ENCODE measurements at places on chromosomes 3 and 15.

- no peak for DNase-seq
Observed at GRCh38 chr3:14150491-14151230, 25.8 kb downstream of the TMEM43 start.

GRCh38 chr15:99721104-99721778, 12.0 kb downstream of the LYSMD4 start:
- DNase-seq = no peak

DNA sequence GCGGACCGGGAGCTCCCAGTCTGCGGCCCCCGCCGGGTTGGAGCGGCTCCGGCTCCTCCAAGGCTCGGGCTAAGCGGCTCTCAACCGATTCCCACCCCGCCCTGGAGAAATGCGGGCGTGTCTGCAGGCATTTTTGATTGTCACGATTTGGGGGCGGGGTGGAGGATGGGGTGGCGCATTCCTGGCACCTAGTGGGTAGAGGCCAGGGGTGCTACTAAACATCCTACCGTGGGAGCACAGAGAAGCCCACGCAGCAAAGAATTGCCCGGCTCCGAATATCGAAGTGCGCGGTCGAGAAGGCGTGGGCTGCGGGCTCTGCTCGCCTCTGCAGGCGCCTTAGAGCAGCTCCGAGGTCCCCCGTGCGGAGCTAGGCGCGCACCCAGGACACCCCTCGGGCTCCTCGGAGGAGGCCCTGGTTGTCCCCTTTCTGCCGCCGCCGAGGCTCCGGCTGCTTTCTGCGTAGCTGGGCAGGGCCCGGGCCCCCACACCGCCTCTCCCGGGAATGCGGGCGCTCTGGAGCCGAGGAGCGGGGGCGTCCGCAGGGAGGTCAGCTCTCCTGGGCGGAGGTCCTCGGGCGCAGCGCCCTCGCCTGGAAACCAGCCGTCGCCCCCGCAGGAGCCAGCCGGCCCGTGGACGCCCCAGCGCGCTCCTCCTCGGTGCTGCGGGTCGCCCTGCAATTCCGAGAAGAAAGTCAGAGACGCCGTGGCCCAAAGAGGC, 16.5 kb upstream of the LAMP3 start:
- peak; percentile 24 for DNase-seq

DNA sequence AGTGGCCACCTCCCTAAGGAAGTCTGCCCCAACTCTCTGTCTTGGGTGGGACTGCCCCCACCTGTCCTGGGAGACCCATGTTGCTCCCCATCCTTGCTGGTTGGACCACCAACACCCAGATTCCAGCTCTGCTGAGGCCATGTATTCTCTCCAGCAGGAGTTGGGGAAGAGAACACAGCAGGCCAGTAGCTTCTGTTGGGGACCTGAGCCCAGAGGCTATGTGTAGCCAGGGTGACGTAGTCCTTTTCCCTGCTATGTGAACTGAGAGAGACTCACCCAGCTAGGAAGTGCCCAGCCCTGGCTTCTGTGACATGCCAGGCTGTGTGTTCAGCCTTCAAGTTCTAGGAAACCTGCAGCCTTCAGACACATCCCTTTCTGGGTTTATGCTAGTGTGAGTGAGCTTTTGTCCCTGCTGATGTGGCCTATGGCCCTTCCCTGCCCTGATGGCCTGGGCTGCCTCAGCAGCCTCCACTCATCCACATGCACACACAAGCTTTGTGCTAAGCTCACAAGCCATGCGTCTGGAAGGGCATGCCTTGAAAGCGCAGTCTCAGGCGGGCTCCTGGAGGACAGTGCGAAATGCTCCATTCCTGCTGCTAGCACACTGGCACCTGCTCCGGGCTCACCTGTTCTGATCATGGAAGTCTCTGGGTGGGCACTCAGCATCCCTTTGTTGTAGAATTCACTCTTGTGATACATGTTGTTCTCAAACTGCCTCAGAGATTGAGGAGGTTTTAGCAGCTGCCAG, 42.6 kb downstream of the KY start:
- no peak for DNase-seq

GRCh38 chr3:119295816-119296726, 1.9 kb downstream of the ARHGAP31 start:
- peak; percentile 84 for DNase-seq

- no peak for DNase-seq
Observed at GRCh38 chr3:98592345-98592935, 971 bp downstream of the CPOX start.

GRCh38 chr3:187112934-187113793, 26.1 kb downstream of the RPL39L start:
- peak; percentile 31 for DNase-seq

DNA sequence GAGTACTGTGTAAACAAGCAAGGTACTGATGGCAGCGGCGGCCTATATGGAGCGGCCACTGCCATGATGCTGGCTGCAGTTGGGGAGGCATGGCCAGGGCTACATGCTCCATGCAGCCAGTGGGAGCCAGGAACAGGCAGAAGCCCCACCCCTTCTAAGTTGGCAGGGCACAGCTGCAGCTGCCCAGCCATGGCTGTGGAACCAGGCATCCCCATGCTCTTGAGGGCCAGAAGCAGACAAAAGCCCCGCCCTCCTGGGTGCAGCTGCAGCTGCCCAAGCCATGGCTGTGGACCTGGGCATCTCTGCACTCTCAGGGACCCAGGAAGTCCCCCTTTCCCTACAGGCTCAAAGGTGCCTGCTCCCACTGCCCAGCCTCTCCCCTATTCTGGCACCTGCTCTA, 150.9 kb downstream of the FMN1 start:
- no peak for DNase-seq

DNA sequence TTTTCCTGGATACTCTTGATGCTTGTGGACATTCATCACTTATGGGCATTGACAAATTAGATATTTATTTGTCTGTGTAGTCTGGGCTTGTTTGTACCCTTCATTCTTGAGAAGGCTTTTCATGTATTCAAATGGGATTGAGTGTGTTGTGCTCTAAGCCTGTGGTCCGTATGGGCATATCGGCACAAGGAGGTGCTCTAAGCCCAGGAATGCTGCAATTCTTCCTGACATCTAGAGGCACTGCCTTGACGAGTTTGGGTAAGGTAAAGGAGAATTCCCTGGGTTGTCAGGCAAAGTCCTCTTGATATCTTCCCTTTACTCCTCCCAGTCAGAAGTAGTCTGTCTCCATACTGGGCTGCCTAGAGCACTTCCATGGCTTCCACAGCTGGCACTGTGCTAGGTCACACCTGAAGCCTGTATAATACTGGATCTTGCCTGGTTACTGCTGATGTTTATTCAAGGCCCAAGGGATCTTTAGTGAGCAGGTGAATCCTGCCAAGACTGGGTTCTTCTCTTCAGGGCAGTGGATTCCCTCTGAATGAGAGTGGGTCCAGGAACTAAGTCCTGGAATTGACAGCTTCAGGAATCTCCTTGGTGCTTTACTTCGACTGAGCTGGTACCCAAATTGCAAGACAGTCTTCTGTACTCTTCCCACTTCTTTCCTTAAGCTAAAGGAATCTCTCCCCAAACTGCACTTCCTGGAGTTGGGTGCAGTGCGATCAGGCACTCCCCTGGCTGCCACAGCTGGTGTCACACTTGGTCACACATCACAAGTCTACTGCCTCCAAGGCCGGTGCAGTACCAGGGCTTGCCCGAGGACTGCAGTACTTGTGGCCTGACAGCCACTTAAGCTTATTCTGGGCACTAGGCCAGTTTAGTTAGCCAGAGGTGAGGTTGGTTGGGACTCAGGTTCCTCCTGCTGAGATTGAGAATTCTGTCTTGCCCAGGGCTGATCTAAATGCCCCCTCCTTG, 46.0 kb downstream of the GALK2 start:
- DNase-seq = no peak

DNA sequence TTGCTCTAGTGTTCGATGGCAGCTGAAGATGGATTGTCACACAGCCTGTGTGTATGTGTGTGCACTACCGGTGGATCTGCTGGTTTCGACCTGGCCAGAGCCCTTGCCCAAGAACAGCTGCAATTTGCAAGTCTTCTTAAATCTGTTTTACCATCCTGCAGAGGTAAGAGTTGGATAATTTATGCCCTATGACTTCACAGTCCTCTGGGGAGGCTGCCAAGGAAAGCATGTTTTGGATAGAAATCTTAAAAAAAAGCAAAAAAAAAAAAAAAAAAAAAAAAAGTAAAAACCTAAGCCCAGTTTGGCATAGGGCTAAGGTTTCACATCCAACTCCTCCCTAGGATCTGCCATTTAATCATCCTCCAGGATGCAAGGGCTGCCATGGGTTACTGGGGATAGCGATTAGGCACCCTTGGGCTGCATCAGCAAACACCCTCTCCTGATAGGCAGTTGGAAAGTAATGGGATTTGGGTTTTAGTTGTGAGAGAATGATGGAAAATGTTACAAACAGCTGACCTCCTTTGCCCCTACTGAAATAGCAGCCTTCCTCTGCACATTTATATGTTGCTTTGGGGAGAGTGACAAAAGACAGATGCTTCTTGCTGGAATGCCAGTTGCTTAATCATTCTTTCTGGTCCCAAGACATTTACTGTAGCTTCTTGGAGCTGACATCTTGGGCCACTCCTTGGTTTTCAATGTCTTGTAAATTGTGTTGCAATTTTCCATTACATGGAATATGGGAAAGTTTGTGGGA, 35.4 kb downstream of the CD200R1L start:
- peak; percentile 92 for DNase-seq

DNA sequence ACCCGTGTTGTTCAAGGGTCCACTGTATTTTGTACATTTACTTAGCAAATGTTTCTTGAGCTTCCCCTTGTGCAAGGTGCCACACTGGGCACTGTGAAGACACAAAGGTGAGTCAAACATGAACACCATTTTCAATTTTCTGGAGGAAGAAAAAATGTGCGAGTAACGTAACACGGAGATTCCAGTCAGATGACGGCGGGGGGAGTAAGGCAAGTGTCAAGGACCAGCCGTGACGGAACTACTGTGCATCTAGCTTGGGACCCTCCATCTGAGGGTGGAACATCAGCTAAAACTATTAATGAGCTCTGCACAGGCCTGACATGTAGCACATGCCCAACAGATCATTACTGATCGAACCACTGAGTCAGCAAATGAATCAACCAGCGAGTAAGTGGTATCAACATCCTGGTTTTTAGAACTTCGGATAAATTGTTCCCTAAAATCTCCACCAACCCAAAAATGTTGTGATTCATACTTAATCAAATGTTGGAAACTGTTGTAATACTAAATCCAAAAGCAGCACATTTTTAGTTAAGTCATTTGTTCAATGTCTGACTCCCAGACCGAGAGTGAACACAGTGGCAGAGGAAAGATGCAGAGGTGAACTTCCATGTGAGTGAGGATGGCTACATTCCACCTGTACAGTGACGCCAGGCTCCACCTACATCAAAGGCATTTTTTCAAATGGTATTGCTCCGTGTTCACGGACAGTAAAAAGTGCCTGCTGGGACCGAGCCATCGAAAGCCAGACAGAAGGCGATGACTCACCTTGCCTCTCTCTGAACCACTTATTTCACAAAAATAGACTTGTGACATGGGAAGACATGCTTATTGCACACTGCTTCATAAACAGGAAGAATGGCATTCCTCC, 172.2 kb downstream of the ATP10A start:
- peak; percentile 3 for DNase-seq

- DNase-seq = no peak
Observed at GRCh38 chr15:25862071-25862471, 1.1 kb downstream of the ATP10A start.

- no peak for DNase-seq
Observed at GRCh38 chr3:23459465-23459864, 256.3 kb downstream of the UBE2E2 start.

- DNase-seq = no peak
Observed at GRCh38 chr3:191455257-191455952, 5.6 kb upstream of the PYDC2 start.

DNA sequence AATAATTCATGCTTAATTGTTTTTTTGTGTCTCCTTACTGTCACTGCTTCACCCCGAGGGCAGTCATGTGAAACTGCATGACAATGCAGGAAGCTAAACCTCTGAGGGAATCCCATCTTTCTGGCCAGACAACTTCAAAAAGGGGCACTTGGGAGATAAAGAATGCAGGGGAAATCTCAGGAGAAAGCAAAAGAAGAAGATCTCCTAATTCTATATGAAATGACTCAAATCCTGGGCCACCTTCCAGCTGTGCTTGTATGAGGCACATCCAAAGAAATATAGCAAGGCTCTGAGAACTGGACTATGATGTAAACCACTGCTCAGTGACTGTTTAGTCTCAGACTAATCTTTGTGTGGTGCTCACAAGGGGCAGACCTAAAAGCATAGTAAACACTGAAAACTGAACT, 22.6 kb upstream of the UMPS start:
- peak; percentile 90 for DNase-seq

GRCh38 chr3:38054499-38055001, 15.5 kb downstream of the DLEC1 start:
- no peak for DNase-seq

DNA sequence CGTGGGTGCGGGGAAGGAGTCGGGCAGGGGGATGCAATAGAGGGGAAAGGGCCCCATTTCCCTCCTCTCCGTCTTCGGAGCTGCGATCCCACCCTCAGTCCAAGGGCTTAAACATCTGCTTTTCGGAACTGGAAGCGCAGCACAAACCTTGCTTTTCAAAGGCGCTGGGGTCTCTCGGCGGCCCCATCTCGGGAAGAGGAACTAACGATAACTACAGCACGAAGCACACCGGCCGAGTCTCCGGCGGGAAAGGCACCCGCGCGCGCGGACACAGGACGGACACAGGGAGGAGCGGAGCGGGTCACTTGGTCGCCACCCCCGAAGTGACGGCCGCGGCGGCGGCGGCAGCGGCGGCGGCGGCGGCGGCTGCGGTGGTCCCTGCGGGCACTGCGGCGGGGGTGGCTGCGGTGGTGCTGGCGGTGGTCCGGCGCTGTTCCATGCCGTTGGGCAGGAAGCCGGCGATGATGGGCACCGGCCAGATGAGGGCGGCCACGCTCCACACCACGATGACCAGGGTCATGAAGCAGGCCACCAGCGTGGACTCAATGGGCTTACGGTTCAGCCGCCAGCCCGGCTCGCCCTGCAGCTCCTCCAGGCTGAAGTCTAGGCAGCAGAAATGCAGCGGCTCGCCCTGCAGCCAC, 1.1 kb downstream of the TMEM158 start:
- DNase-seq = peak; percentile 57

DNA sequence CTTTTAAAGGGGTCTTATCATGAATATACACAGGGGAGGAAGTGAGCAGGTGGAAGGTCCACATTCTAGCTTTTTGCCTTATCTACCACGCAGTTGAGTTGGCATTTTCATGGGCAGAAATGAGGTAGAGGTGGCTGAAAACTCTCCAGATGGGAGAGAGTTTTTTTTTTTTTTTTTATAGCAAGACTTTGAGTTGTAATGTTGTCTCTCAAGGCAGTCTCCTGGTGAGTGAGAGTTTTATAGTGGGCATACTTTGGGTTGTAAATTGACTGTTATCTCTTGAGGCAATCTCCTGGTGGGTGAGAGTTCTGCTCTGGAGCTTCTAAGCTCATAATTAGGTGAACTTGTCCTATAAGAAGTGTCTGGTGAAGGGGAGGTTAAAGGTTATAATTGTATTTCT, 191.7 kb upstream of the NAALADL2 start:
- no peak for DNase-seq
